ENCODE measurements at places on chromosomes 4 and X.

DNA sequence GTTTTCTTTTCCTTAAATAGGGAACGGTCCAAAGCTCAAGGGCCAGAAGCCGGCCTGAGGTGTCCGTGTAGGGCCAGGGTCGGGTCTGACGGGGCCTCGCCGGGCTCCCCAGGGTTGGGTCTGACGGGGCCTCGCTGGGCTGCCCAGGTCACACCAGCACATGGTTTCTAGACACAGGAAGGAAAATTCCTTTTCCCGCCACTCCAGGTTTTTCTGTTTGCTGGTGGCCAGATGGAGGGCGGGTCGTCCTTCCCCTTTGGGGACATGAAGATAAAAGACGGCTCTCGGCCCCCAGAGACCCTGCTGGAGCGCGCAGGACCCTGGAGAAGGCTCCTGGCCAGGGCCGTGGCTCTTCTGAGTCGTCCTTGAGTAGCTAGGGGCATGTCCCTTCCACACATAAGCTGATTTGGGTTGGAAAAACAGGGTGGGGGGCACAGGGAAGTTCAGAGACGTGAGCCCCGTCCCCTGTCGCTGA is 35.1 kb downstream of the PIGG start:
- H3K4me3 ChIP-seq: no peak overlapping the region
- H3K27me3 ChIP-seq: no peaks in the 10 kb centered on the region
- H3K4me1 ChIP-seq: no peaks in the 10 kb centered on the region
- no peak for DNase-seq
- peaks cover 78% of the 10 kb centered on the region for H3K36me3 ChIP-seq

GRCh38 chr4:38040619-38041018 is 80.4 kb downstream of the PTTG2 start:
- no peak for DNase-seq
- H3K27ac ChIP-seq: no peak overlapping the region
- H3K27me3 ChIP-seq: no peaks in the 10 kb centered on the region
- H3K36me3 ChIP-seq: peaks cover 45% of the 10 kb centered on the region

GRCh38 chr4:3836756-3837601 is 70.8 kb downstream of the ADRA2C start:
- peaks cover 43% of the 10 kb centered on the region for H3K27me3 ChIP-seq
- no peaks in the 10 kb centered on the region for H3K4me1 ChIP-seq
- no peak overlapping the region for H3K4me3 ChIP-seq
- H3K27ac ChIP-seq: no peak overlapping the region
- H3K36me3 ChIP-seq: no peaks in the 10 kb centered on the region

DNA sequence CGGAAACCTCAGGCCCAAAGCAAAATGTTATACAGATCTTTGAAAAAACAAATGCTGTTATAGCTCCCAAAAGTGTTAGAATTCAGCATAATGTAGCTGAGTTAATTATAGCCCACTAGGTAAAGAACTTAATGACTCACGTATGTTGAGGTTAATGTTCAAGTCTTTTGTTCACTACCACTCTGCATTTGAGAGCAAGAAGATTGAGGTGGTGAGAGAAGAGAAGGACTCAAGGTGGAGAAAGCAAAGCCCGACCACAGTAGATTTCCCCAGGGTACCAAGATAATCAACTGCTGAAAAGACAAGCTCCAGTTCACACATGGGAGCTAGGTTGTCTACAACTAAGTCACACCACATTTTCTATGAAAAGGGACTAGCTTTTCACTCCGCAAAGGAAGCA is 480.2 kb downstream of the DTHD1 start:
- H3K27ac ChIP-seq: no peak overlapping the region
- no peaks in the 10 kb centered on the region for H3K36me3 ChIP-seq
- H3K27me3 ChIP-seq: no peaks in the 10 kb centered on the region
- H3K4me3 ChIP-seq: no peak overlapping the region

- no peaks in the 10 kb centered on the region for H3K36me3 ChIP-seq
- no peak for DNase-seq
These were observed 228.5 kb upstream of the CASK start for GRCh38 chrX:42151808-42152207.

DNA sequence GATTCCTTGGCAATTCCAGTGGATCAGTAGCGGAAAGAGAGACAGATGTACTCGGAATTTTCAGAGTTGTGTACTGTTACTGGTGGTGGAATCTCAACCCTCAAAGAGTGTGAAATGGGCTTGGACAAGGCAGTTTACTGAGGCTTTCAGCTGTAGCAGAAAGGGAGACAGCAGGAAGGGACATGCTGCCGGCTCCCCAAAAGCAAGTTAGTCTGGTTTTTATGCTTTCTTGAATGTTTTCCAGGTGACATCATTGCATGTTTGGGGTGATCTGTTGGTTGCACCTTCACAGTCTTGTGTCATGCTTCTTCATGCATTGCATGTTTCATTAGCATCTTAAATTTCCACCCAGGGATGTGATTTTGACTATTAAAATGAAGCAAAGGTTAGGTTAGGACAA is 1282.2 kb downstream of the ADGRL3 start:
- H3K4me3 ChIP-seq: no peak overlapping the region
- H3K4me1 ChIP-seq: no peaks in the 10 kb centered on the region
- no peak overlapping the region for H3K27ac ChIP-seq
- no peak for DNase-seq

GRCh38 chr4:127832585-127832984 is 48.1 kb upstream of the PLK4 start:
- H3K36me3 ChIP-seq: no peaks in the 10 kb centered on the region
- no peaks in the 10 kb centered on the region for H3K4me1 ChIP-seq
- no peak overlapping the region for H3K27ac ChIP-seq
- H3K27me3 ChIP-seq: no peaks in the 10 kb centered on the region

DNA sequence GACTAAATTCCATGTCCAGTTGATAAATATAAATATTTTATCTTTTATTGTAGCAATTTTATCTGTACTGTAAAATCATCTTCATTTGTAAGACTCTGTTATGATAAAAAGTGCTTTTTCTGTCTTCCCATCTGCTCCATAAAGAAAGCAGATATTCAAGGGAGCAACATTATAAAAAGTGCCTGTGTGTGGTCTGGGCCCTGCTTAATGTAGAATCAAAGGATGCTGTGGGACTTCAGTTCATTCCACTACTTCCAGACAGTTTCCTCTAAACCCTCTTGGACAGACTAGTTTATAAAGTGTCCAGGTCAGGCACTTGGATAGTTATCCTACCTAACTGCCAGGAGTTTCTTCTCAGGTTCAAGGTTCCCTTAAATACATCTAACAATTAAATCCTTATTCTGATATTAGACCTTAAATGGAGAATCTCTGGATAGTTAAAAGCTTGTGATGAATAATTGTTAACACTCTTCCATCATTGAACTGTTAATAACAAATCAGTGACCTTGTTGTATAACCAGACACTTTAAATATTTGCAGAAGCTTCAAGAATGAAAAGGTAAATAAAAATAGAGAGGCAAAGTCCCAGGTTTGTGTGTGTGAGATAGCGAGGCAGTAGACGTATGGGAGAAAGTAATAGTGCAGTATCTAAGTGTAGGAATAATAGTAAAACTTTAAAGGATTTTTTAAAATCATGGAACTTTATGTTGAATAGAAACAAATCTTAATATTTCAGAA is 237.5 kb upstream of the CTSO start:
- no peak overlapping the region for H3K4me3 ChIP-seq
- H3K4me1 ChIP-seq: no peaks in the 10 kb centered on the region
- no peak for DNase-seq
- H3K36me3 ChIP-seq: no peaks in the 10 kb centered on the region
- no peaks in the 10 kb centered on the region for H3K27me3 ChIP-seq
- no peak overlapping the region for H3K27ac ChIP-seq

DNA sequence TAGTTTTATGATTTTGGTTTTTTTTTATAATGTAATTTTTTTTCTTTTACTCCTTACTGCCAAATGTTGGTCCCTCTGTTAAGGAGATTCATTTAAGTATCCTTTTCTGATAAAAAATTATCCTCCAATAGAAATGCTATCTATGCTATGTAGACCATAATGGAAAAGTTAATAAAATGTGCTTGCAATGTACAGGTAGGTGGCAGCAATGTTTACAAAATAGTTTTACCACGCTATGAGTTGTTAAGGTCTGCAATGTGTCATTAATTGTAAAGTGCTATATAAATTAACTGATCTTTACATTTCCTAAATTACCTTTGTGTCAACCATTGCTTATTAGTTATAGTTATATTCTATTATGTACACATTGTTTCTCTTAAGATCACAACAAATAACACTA is 3.8 kb upstream of the CENPC start:
- H3K27ac ChIP-seq: no peak overlapping the region
- H3K4me1 ChIP-seq: peaks cover 35% of the 10 kb centered on the region
- no peaks in the 10 kb centered on the region for H3K27me3 ChIP-seq
- H3K36me3 ChIP-seq: peaks cover 8% of the 10 kb centered on the region
- no peak for DNase-seq

- H3K27me3 ChIP-seq: no peaks in the 10 kb centered on the region
- no peak overlapping the region for H3K27ac ChIP-seq
- no peaks in the 10 kb centered on the region for H3K4me1 ChIP-seq
- no peaks in the 10 kb centered on the region for H3K36me3 ChIP-seq
- DNase-seq: no peak
These were observed 472.6 kb upstream of the CPEB2 start for GRCh38 chr4:14529653-14530052.

DNA sequence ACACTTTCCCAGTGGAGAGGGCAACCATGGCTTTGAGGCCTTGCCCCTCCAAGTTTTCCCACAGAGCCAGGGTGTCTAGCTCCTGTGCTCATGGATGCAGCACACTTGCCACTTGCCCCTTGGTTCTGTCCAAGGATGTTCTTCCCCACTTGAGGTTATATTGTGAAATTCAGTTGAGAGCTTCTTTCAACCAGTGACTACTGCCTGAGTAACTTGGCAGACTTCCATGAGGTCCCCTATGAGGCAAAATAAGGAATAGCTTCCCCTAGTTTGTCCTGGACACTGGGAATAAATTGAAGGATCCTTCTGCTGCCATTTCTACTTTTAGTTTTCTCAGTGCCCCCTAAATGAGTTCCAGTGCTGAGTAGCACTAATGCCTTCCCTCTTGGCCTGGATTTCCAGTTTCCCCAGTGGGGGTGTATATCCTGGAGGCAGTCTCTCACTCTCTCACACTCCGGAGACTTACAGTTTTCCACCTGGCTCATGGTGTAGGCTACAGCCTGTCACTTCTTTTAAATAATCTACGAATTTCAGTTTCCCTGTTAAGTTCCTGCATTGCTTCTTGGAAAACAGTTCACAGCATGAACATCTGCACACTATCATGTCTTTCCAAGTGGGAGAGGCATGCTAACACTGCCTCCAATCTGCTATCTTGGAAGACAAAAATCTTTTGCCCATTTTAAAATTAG is 36.4 kb upstream of the ADH4 start:
- H3K4me1 ChIP-seq: no peaks in the 10 kb centered on the region
- H3K4me3 ChIP-seq: no peak overlapping the region
- no peak overlapping the region for H3K27ac ChIP-seq
- DNase-seq: no peak

- H3K36me3 ChIP-seq: peaks cover 10% of the 10 kb centered on the region
- DNase-seq: peak; percentile 45
- no peaks in the 10 kb centered on the region for H3K27me3 ChIP-seq
These were observed 9.2 kb downstream of the NDUFA1 start for GRCh38 chrX:119880552-119881437.

DNA sequence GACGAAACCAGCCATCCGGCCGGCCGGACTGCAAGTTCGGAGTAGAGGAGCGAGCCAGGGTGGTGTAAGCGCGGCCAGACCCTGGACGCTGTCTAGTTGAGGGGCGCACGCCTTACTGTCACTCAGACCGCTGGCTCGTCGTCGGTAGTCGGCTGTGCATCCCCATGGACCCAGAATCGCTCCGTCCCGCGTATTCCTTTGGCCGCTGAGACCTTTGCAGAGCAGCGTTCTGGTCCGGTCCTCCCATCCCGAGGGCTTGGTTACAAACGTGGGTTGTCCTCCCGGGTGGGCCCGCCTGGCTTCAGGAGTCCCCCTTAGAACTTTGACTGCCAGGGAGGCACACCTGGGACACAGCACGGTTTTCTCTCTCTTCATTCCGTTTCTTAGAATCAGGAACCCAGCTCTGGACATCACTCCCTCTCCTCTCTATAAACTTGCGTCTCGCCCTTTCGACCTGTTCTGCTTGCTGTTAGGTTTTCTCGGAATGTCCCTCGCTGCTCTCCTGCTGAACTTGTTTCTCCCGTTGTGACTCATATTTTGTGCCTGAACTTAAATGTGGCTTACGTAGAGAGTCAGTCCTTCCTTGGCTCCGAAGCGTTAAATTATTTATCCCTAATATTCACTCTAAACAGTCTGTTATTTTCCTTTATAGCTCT is 672 bp downstream of the PGM2 start:
- peak; percentile 38 for DNase-seq
- H3K4me3 ChIP-seq: peak overlapping the region; percentile 96
- H3K36me3 ChIP-seq: peaks cover 26% of the 10 kb centered on the region
- peak overlapping the region; percentile 93 for H3K27ac ChIP-seq
- peaks cover 41% of the 10 kb centered on the region for H3K4me1 ChIP-seq

DNA sequence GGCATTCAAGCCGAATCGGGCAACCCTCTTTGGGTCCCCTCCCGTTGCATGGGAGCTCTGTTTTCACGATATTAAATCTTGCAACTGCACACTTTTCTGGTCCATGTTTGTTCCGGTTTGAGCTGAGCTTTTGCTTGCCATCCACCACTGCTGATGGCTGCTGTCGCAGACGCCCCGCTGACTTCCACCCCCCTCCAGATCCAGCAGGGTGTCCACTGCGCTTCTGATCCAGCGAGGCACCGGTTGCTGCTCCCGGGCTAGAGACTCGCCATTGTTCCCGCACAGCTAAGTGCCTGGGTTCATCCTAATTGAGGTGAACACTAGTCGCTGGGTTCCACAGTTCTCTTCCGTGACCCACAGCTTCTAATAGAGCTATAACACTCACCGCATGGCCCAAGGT is 13.3 kb downstream of the ACOX3 start:
- peaks cover 20% of the 10 kb centered on the region for H3K4me1 ChIP-seq
- DNase-seq: no peak
- no peak overlapping the region for H3K27ac ChIP-seq
- no peaks in the 10 kb centered on the region for H3K36me3 ChIP-seq
- peak overlapping the region; percentile 96 for H3K4me3 ChIP-seq

- no peak overlapping the region for H3K4me3 ChIP-seq
- H3K36me3 ChIP-seq: peaks cover 44% of the 10 kb centered on the region
- H3K27ac ChIP-seq: peak overlapping the region; percentile 75
- H3K4me1 ChIP-seq: peaks cover 12% of the 10 kb centered on the region
- no peaks in the 10 kb centered on the region for H3K27me3 ChIP-seq
These were observed 186.9 kb downstream of the LRBA start for GRCh38 chr4:150828159-150828558.

- H3K27ac ChIP-seq: no peak overlapping the region
- no peaks in the 10 kb centered on the region for H3K36me3 ChIP-seq
- H3K4me1 ChIP-seq: no peaks in the 10 kb centered on the region
- no peaks in the 10 kb centered on the region for H3K27me3 ChIP-seq
- no peak overlapping the region for H3K4me3 ChIP-seq
These were observed 52.2 kb upstream of the FGF13 start for GRCh38 chrX:138763761-138764160.

DNA sequence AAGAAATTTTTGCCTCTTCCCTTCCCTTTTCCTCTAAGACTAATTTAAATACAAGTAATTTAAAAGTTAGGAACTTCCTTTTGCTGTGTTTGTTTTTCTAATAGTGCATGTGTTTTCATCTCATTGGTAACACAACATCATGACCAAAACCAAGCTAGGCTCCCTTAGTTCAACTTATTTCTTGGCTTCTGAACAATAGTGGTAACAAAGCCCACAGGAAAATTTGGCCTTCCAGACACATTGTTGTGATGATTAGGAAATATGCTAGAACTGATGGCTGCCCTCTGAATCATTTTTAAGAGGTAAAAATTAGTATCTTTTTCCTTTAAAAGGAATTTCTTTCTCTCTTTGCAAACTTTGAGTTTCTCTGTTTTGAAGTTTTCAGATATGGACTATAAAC is 25.5 kb upstream of the TEC start:
- H3K27ac ChIP-seq: no peak overlapping the region
- peaks cover 3% of the 10 kb centered on the region for H3K4me1 ChIP-seq
- DNase-seq: no peak
- peaks cover 8% of the 10 kb centered on the region for H3K27me3 ChIP-seq
- H3K4me3 ChIP-seq: no peak overlapping the region

Measured in activated naive CD4-positive, alpha-beta T cell treated with anti-CD3 and anti-CD28 coated beads, Interleukin-2, amount 10 ng/mL, durations not matched to agents 7 days and 5 days (primary cell).